CD4-positive, alpha-beta memory T cell (primary cell): ENCODE measurements at places on chromosomes 16 and 17. TPM values are rescaled to one million over a fixed set of nuclear protein-coding genes. Genes with fewer than 3 reads are reported as not detected.

DNA sequence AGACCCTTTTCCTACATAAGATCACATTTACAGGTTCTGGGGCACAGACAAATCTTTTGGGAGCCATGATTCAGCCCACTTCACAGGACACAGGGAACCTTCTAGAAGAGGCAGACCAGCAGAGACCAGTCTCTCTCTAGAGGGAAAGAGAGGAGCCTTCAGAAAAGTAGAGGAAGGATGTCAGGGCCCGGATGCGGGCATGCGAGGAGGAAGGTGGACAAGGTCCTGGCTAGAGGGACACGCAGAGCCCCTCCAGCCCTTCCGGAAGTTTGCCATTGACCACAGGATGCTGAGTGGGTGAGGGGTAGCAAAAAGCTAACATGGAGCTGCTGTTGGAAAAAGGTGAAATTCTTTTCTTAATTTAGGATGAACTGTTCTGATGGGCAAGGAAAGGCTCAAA, 55.8 kb upstream of the MEAK7 start:
- peaks cover 10% of the 10 kb centered on the region for H3K36me3 ChIP-seq
- no peaks in the 10 kb centered on the region for H3K27me3 ChIP-seq
- no peak overlapping the region for H3K27ac ChIP-seq
- peaks cover 9% of the 10 kb centered on the region for H3K4me1 ChIP-seq
- DNase-seq, result no peak
- no peak overlapping the region for H3K4me3 ChIP-seq

GRCh38 chr17:79627766-79628690, 17.2 kb upstream of the RBFOX3 start:
- no peak overlapping the region for H3K4me3 ChIP-seq
- H3K27me3 ChIP-seq, result no peaks in the 10 kb centered on the region

DNA sequence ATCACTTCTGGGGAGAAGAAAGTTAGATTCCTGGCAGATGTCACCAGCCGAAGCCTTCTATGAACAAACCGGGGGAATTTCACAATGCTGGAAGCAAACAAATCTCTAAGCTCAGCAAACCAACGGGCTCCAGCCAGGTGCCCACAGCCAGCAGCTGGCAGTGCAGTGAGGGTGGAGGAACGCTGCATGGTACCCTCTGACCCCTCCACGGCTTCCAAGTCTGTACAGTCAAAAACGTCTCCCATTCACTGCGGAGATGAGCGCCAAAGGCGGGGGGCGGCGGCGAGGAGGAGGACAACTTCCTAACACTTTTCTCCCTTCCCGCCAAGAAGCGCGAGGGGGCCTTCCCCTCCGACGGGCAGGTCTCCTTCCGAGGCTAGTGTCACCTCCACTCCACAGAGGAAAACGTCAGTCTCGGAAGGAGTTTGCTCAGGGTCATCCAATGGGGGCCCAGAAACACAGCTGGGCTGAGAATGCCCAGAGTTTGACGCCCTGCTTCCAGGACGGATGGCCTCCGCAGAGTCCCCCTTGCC, 924 bp downstream of the ZNF598 start:
- H3K36me3 ChIP-seq, result no peaks in the 10 kb centered on the region
- no peaks in the 10 kb centered on the region for H3K27me3 ChIP-seq
- H3K4me1 ChIP-seq, result peaks cover 48% of the 10 kb centered on the region
- peak overlapping the region; percentile 89 for H3K27ac ChIP-seq

- no peaks in the 10 kb centered on the region for H3K4me1 ChIP-seq
- no peaks in the 10 kb centered on the region for H3K36me3 ChIP-seq
- no peaks in the 10 kb centered on the region for H3K27me3 ChIP-seq
- no peak overlapping the region for H3K4me3 ChIP-seq
These were observed 652.9 kb upstream of the C16orf82 start for GRCh38 chr16:26413780-26414179.

DNA sequence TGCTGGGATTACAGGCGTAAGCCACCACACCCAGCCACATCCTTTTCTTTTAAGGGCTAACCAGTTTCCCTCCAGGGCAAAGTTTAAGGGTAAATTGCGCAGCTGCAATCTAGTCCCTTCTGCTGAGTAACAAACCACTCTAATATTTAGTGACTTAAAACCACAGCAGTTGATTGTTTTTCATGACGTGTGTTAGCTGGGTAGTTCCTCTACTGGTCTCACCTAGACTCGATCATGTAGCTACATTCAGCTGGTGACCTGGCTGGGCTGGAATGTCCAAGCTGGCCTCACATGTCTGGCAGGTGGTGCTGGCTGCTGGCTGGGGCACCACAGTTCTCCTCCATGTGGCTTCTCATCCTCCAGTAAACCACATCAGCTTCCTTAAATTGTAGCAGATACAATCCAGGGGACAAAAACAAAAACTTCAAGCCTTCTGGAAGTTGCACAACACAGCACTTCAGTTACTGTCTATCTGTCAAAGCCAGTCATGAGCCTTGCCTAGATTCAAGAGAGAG, 75.5 kb downstream of the GPRC5B start:
- H3K36me3 ChIP-seq, result no peaks in the 10 kb centered on the region
- DNase-seq, result no peak
- H3K4me1 ChIP-seq, result peaks cover 13% of the 10 kb centered on the region
- H3K4me3 ChIP-seq, result no peak overlapping the region
- H3K27ac ChIP-seq, result no peak overlapping the region

- H3K27ac ChIP-seq, result no peak overlapping the region
- no peaks in the 10 kb centered on the region for H3K36me3 ChIP-seq
- peaks cover 35% of the 10 kb centered on the region for H3K27me3 ChIP-seq
These were observed 2.9 kb upstream of the MT1M start for GRCh38 chr16:56629531-56629930.

- no peak overlapping the region for H3K4me3 ChIP-seq
- peaks cover 7% of the 10 kb centered on the region for H3K27me3 ChIP-seq
- H3K27ac ChIP-seq, result no peak overlapping the region
- no peak for DNase-seq
These were observed 10.0 kb downstream of the ALOX15 start for GRCh38 chr17:4631431-4631830.

DNA sequence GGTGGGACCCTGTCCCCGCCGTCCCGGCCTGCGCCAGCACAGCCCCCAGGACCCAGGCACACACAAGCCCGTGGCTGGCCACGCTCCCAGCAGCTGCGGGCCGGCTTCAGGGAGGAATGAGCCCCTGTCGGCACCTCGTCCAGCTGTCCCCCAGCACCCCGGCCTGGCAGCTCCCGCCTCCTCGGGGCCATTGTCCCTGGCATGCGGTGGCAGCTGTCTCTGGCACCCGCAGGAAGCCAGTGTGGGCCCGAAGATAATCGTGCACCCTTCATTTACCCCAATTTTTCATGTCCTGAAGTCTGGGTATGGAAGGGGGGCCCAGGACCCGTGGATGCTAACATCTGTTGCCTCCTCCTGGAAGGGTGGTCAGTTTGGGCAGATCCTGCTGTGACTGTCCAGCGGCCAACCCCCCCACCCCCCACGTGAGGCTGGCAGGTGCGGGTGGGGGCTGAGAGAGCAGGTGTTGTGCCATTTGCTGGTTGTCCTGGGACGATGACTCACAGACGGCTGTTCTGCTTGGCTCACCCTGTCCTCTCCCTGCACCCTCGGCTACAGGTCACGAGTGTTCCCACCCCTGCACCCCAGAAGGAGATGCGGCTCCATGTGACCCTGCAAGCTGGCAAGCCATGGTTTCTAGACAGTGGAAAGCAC, 4.0 kb upstream of the LMF1 start:
- no peak overlapping the region for H3K4me3 ChIP-seq
- H3K27ac ChIP-seq, result no peak overlapping the region
- peak; percentile 26 for DNase-seq
- H3K4me1 ChIP-seq, result peaks cover 4% of the 10 kb centered on the region
- no peaks in the 10 kb centered on the region for H3K36me3 ChIP-seq

DNA sequence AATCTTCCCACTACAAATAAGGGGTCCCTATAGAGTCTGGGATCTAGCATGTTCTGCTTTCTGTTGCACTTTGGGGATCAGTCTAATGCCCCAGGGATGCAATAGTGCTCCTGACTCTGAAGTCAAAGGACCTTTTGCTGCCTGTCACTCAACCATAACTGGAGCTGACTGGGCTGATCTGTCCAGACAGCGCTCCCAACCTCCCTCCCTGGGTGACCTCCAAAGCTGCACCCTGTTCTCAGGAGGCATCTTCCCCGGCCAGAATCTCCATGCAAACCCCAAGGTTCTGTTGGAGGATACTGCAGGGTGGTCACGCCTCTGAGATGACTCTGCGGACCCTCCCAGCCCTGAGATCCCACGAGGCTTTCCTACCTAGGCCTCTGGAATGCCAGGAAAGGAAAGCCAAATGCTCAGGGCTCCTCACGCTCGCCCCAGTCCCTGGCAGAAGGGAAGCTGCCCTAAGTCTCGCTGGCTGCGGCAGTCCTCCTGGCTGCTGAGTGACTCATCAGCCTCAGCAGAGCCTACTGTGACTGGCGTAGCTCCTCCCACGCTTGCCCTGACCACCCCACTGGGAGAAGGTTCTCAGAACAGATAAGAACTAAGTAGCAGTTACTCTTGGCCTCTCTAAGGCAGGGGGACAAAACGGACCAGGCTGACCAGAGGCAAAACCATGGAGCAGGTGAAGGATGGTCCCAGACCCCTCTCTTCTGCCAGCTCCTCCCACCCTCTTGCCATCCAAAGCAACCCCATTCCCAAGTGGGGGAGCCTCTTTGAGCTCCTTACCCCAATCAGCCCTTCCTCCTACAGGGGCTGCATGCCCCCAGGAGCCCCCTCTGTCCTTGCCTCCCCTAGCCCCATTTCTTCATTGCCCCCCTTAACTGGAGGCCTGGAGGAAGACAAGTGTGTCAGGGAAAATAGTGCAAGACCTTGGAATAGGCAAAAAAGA, 124.1 kb upstream of the TNRC6C start:
- H3K36me3 ChIP-seq, result no peaks in the 10 kb centered on the region
- peaks cover 32% of the 10 kb centered on the region for H3K4me1 ChIP-seq
- no peak overlapping the region for H3K27ac ChIP-seq
- no peak for DNase-seq
- no peak overlapping the region for H3K4me3 ChIP-seq

DNA sequence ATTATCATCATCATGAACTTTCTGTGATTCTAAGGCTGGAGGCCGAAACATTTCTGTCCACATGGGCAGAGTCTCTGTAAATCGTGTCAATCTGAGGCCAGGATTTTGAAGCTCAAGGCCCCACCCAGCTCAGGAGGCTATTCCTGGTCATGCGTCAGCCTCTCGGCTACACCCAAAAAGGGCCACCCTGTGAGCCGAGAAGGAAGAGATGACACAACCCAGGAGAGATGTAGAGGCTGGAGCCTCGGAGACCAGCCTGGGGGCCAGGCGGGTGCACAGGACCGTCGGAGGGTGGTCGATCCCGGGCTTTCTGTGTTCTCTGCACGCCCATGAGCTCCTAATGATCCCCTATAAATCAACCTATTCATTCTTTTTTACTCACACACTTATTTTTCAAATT, 1.1 kb upstream of the CACNG1 start:
- H3K27ac ChIP-seq, result no peak overlapping the region
- H3K4me1 ChIP-seq, result no peaks in the 10 kb centered on the region
- no peak for DNase-seq
- H3K27me3 ChIP-seq, result no peaks in the 10 kb centered on the region
- no peaks in the 10 kb centered on the region for H3K36me3 ChIP-seq
- H3K4me3 ChIP-seq, result no peak overlapping the region

- DNase-seq, result peak; percentile 52
- no peaks in the 10 kb centered on the region for H3K36me3 ChIP-seq
- H3K27me3 ChIP-seq, result peaks cover 11% of the 10 kb centered on the region
These were observed 5.2 kb upstream of the GRIN2C start for GRCh38 chr17:74864866-74865395.

DNA sequence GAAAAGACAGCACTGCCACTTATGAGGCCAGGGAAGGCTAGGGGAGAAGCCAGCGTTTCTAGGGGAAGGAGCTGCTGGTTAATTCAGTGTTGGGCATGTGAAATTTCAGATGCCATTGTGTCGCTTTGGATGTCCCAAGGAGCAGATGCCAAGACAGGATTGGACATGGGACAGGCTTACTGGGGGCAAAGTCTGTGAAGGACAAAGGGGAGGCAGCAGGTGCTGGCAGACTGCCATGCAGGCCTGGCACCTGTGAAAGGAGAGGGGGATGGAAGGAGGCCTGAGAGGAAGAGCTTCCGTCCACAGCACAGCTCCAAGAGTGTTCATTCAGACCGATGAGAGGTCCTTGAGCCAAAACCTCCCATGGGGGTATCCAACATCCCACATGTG, 255.5 kb upstream of the RPL38 start:
- H3K27me3 ChIP-seq, result peaks cover 5% of the 10 kb centered on the region
- no peak for DNase-seq
- H3K4me1 ChIP-seq, result peaks cover 8% of the 10 kb centered on the region
- no peak overlapping the region for H3K27ac ChIP-seq

RPL19 gene
- 3,299 TPM for total RNA-seq

ORMDL3 gene
- 87.2 TPM for total RNA-seq

- peak overlapping the region; percentile 94 for H3K27ac ChIP-seq
- peak; percentile 76 for DNase-seq
- peaks cover 89% of the 10 kb centered on the region for H3K4me1 ChIP-seq
- peak overlapping the region; percentile 8 for H3K4me3 ChIP-seq
- no peaks in the 10 kb centered on the region for H3K27me3 ChIP-seq
These were observed 1.8 kb downstream of the C16orf54 start for GRCh38 chr16:29743827-29744531.

- H3K4me3 ChIP-seq, result no peak overlapping the region
- H3K36me3 ChIP-seq, result no peaks in the 10 kb centered on the region
- no peaks in the 10 kb centered on the region for H3K4me1 ChIP-seq
- no peak overlapping the region for H3K27ac ChIP-seq
- DNase-seq, result no peak
These were observed 414.8 kb downstream of the MAF start for GRCh38 chr16:79185711-79186110.

GRCh38 chr17:56699186-56699894, 105.8 kb downstream of the NOG start:
- H3K27ac ChIP-seq, result no peak overlapping the region
- H3K27me3 ChIP-seq, result no peaks in the 10 kb centered on the region
- H3K36me3 ChIP-seq, result no peaks in the 10 kb centered on the region
- no peak overlapping the region for H3K4me3 ChIP-seq
- no peak for DNase-seq
- no peaks in the 10 kb centered on the region for H3K4me1 ChIP-seq

GRCh38 chr16:57372372-57373116, at the start of gene CX3CL1:
Gene CX3CL1 (plus strand): TSS chr16:57372490. CDS start chr16:57372569, 79 bp downstream.
- no peaks in the 10 kb centered on the region for H3K27me3 ChIP-seq
- no peaks in the 10 kb centered on the region for H3K36me3 ChIP-seq
- no peak for DNase-seq
- H3K4me3 ChIP-seq, result no peak within 1 kb of the TSS

DNA sequence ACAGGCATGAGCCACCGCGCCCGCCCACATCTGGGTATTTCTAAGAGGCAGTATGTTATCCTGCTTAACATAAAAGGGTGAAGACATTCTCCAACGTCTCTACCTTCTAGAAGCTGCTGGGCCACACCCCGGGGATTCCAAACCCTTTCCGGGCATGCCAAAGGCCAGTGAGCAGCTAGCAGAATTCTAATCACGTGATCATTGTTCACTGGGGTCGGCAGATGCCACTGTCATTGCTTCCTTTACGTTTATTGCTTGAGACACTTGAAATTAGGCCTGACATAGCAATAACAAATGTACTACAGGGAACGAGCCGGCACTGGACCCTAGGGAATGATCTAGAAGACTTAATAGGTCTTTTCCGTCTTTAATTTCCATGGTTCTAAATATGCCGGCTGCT, 141.2 kb upstream of the ZFHX3 start:
- H3K27ac ChIP-seq, result no peak overlapping the region
- no peaks in the 10 kb centered on the region for H3K4me1 ChIP-seq
- no peaks in the 10 kb centered on the region for H3K36me3 ChIP-seq
- no peak overlapping the region for H3K4me3 ChIP-seq
- H3K27me3 ChIP-seq, result no peaks in the 10 kb centered on the region
- DNase-seq, result no peak
